Lung (tissue), 17 donors: ENCODE measurements at places on chromosomes 16 and 17.

DNA sequence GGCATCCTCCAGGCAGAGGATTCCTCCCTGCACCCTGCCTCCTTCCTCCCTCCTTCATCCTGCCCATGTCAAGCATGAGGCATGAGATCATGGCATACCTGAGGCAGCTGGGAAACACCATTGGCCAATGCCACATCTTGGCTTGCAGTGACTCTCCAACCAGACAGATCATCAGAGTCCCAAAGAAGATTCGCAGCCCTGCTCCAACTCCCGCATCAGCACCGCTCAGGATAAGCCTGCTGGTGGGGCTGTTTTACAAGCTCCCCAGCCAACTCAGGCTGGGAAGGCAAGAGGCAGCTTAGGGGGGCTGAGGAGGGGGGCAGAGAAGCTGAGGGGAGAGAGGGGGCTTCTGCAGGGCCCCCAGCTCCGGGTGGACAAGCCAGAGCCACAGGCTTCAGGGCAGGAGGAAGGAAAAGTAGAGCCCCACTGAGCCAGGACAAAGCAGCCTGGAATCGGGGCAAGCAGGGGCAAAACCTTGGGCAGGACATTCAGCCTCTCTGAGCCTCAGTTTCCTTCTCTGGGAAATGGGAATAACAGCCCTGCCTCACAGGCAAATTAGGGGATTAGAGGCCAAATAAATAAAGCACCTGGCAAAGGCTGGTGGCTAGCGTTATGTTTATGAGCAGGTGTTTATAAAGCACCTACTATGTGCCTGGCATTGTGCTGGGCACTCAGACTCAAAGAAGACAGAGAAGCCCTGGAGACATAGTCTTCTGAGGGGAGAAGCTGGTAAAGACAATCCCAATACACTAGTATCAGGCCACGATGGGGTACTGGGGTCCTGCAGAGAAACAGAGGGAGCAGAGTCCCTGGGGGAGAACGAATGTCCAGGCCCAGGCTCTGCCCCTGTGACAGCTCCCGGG, 88.1 kb downstream of the GOSR1 start:
- H3K27me3 ChIP-seq, result no peaks in the 10 kb centered on the region
- no peak overlapping the region for H3K4me3 ChIP-seq
- peaks cover 8% of the 10 kb centered on the region for H3K4me1 ChIP-seq
- H3K36me3 ChIP-seq, result no peaks in the 10 kb centered on the region
- H3K27ac ChIP-seq, result no peak overlapping the region

GRCh38 chr16:88691924-88692560, 5.7 kb upstream of the SNAI3 start:
- H3K4me3 ChIP-seq, result no peak overlapping the region
- H3K27ac ChIP-seq, result no peak overlapping the region
- no peaks in the 10 kb centered on the region for H3K36me3 ChIP-seq

DNA sequence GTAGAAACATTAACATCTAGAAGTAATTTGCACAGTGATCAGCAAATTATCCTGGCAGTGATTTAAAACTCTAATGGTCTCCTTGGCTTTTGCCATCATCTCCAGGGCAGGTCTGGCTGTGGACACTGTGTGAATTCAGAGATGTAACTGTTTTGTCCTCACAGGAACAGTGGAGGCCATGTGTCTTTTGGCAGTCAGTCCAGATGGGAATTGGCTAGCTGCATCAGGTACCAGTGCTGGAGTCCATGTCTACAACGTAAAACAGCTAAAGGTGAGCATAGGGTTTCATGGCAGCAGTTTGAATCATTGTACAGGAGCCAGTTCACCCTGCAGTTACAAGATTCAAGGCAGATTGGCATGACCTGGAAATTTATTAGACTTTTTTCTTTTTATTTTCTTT, 26.8 kb upstream of the SNTB2 start:
- H3K27me3 ChIP-seq, result no peaks in the 10 kb centered on the region
- no peak for DNase-seq
- no peak overlapping the region for H3K27ac ChIP-seq

- H3K4me1 ChIP-seq, result no peaks in the 10 kb centered on the region
- no peak for DNase-seq
- H3K27ac ChIP-seq, result no peak overlapping the region
- H3K4me3 ChIP-seq, result no peak overlapping the region
Observed at GRCh38 chr16:85486256-85486915, 126.7 kb upstream of the GSE1 start.
